ENCODE measurements at places on chromosomes 1 and 21.
A peak's percentile ranks its signal among the peaks of the same experiment; 100 is the strongest.

GRCh38 chr1:147151244-147151643, 21.0 kb downstream of the PRKAB2 start:
- no peak for DNase-seq

DNA sequence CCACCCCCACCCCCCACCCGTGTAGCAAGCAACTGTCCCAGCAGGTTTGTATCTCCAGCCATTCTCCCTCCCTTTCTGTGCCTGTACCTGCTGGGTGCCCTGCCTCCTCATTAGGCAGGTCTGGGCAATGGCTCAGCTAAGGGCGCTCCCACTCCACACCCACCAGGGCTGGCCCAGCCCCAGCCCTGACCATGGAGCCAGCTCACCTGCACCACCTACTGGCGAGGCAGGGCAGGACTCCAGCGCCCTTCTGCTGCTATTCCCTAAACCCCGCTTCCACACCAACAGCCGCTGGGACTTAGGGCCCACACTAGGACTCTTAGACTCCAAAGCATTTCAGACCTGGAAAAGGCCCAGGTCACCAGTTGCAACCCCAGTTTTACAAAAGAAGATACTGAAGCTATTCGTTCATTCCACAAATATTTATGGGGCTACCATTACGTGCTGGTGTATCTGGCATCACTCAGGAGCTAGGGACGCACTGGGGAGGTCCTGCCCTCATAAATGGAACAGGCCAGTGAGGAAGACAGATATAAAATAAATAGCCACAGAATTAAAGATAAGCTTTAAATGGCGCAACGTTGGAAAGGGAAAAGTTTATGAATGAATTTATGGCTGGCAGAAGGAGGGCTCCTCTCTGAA, 24.0 kb downstream of the PGLYRP3 start:
- peak; percentile 43 for DNase-seq

GRCh38 chr1:200042552-200043335, 15.2 kb downstream of the NR5A2 start:
- no peak for DNase-seq

- no peak for DNase-seq
Observed at GRCh38 chr1:109391157-109391556, 6.6 kb downstream of the SORT1 start.

DNA sequence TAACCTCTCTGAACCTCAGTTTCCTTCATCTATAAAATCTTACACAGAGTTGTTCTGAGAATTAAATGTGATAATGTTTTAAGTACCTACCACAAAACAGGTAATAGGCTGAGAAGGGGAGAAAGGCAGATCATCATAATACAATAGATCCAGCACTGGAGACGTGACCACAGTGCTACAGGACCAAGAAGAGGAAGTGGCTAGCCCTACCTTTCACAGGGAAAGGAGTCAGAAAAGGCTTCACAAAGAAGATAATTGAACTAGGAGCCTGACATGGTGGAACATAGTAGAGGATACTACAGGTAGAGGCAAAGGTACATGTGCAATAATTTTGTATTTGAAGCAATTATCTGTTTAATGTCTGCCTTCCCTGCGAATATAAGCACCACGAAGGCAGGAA, 45.1 kb downstream of the ERI3 start:
- no peak for DNase-seq

DNA sequence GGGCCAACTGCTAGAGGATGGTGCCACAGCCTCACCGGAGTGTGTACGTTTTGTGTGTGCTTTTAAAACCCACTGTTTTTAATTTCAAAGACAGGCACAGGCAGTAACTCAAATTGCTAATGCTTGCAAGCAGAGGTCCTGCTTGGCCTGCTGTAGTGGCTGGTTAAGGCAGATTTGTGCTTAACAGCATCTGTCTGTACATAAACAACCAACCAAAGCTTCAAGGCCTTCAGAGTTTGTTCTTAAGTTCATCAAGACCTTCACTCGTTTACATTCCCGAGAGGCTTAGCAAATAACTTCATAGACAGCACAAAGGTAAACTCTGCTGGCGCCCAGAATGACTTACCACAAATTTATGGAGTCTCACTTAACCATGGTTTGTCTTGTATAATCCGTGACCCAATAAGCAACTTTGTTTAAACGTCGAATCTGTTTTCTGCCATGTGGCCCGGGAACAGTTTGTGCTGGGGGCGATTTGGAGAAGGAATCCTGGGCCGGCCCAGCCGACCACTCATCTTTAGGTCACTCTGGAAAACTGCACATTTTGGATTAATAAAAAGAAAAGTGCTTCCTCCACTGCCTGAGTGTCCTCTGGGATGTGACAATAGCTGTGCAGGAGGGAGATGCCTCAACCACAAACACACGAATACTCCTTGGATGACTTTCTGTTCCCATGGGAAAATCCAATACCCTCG, 58.1 kb downstream of the CAPZB start:
- DNase-seq = no peak

DNA sequence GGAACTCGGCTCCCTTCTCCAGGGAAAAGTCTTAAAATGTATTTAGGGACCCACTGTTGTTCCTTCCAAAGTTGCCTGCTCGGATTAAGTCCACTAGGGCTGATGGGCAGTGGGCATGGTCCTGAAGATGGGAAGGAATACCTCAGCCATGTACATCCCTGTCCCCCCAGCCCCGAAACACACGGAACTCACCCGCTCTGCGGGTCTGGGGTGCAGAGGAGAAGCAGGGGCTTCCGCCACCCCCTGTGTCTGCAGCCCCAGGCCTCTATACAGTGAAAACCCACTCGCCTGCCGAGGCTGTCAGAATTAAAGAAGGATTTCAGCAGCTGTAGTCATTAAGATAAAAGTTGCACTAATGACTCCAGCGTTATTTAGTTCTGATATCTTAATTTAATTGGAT, 212.6 kb upstream of the VAMP3 start:
- no peak for DNase-seq

GRCh38 chr1:234515411-234515810, 36.4 kb upstream of the TARBP1 start:
- no peak for DNase-seq

DNA sequence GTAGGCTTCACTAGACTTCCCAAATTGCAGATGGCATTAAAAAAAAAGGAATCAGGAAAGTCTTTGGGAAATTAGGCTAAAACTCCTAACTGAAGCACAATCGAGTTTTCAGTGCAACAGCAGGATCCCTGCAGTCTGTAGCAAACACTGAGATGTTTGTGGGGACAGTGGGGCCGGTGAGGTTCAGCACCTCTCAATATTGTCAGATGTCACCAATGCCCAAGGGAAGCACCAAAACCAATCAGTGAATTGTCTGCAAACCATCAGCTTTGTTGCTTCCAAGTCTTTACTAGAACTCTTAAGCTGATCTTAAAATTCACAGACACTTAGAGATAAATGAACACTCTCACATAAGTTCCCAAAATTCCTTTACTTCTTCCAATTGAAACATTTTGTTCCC, 2.6 kb downstream of the ERG start:
- DNase-seq = no peak

DNA sequence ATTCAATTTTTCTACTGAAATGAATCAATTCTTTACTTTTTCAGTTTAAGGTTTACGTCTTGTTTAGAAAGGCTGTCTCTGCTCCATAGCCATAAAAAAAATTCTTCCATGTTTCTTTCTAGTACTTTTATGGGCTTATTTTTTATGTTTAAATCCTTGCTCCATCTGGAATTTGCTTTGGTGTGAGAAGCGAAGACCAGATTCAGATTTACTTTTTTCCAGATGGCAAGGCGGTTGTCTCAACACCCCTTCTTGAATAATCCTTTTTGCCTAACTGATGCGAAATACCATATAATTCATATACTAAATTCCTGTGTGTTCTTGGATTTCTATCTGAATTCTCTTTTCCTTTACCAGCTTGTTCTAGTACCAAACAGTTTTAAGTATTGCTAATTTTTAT, 101.5 kb downstream of the C1orf94 start:
- no peak for DNase-seq

DNA sequence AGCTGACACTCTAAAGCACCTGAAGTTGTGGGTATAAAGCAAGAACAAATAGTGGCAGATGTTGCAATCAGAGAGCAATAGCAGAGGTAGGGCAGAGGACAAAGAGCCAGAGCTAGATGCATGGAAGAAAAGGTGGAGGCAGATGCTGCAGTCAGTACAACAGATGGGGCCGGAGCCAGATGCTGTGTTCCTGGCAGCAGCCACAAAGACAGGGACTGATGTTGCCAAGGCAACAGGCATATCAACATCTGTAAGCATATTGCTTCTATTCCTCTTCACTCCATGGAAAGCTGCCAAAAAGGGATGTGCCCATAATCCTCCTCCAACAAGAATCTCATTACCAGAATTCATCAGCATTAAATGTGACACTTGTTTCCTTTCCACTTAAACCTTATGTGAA, 108.0 kb downstream of the TNNI3K start:
- no peak for DNase-seq

DNA sequence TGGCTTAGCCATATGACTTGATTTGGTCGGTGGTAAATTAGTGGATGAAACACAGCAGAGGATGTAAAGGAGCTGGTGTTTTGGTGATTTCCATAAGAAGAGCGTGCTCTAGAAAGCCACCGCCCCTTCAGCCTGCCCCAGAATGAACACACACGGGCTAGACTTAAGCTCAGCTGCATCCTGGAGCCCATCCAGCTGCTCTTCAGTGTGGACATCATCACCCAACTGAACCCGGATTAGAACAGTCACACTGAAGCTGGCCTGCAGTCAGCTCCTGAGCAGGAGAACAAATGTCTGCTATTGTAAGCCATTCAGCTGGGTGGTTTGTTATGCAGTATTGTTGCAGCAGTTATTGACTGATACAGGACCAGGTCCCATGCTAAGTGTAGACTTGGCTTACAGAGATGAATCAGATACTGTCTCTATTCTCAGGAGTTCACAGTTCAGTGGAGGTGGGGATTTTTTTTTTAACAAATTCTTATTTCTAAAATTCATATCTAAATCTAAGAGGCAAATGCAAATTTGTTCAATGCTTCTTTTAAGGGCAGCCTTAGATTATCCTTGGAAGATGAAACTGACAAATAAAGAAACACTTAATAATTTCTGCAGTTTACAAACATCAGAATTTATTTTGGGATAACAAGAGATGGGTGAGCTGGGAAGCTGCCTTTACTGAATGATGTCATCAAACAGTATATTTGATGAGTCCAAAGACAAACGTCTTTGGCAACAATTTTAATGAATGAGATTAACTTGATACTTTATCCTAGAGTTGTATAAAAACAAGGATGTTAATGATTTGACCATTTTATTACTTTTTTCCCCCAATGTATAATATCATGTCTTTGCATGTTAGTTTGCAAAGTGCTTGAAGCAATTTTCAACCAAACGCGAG, 251.2 kb downstream of the TRABD2B start:
- DNase-seq = no peak

- DNase-seq = no peak
Observed at GRCh38 chr1:151713044-151713443, 3.6 kb downstream of the CELF3 start.

DNA sequence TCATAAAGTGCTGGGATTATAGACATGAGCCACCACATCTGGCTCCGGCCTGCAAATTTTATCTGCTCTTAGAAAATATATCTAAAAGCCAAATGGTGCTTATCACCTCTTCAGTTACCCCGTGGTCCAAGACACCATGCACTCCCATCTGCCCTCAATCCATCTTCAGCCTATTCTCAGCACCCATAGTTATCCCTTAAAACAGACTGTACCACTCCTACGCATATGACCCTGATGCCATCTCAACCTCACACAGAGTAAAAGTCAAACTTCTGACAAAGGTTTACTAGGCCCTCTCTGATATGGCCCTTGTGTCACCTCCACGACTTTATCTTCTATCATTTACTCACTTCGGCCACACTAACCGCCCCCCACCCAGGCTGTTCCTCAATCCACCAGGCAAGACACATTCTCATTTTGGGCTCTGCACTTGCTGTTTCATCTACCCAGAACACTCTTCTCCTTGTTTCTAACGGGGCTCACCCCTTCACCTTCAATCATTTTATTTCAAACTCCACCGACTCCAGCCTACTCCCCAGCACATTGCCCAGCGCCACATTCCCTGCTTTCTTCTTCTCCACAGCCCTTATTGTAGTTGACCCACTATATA, 33.0 kb downstream of the USP48 start:
- DNase-seq = no peak

DNA sequence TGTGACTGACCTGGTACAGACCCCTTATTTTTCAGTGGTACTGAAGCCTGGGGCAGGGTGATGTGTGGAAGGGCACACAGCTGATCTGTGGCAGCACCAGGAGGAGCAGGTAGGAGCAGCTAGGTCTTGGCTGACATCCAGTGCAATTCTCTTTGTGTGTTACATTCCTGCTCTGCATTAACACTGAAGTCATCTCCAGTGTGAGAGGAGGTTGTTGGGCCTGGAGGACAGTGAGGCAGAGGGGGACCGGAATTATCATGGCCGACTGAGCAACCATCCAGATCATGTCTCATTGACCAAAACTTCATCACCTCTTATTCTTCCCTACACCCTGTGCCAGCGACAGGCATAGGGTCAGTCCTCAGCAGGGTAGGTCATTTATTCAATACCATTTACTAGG, 1.5 kb downstream of the SLAMF8 start:
- no peak for DNase-seq

DNA sequence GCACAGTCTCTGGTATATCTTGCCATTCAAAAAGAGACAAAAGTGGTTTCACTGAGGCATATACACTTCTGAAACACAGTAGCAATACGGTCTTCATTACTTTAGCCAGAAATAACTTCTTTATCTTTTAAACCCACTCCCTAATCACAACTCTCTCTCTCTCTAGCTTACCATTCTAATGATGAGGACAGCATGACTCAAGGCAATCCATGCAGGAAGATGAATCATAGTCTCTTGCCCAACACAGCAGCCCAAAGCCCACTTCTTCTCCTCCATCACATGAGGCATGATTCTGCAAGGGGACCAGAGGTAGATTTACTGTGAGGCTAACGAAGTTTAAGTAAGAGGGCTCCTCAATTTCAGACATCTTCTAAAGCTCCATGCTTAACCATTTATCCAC, 285.0 kb upstream of the NR5A2 start:
- no peak for DNase-seq

DNA sequence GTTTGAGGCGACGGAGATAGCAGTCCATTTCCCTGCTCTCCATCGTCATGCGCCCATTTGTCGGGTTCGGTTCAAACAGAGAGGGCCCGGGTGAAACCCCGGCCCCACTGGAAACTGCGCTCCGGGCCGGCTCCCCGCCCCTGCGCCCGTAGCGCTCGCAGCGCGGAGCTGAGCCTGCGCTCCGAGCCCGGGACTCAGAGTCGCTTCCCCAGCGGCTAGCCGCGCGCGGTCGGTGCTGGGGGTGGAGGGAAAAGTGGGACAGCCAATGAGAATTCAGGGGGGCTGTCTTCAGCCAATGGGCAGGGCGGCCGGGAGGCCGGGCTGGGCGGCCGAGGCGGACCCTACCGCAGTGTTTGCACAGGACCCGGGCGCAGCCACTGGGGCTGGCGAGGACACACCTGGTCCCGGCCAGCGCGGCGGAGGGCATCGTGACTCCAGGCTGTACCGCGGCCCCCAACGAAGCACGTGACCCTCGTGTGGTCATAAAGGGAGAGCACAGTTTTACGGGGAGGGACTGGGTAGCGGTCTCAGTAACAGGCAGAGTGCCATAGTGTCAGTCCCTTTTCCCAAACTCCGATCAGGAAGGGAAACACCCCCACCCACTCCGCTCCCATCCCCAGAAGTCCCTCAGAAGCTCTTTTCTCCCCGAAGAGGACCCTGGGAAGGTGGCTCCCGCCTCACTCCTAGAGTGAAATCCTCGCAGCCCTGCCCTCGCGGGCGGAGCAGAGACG, at the start of gene INKA2:
TSS of gene INKA2 (minus strand) at position 202 of the 731 bp plus-strand sequence. CDS start at position 49, 153 bp downstream.
- peak; percentile 82 for DNase-seq

- DNase-seq = no peak
Observed at GRCh38 chr1:3543076-3544039, 68.0 kb downstream of the MEGF6 start.

Measured in iPS DF 6.9 (cell line).